ENCODE measurements at places on chromosomes 4 and X.
A peak's percentile ranks its signal among the peaks of the same experiment; 100 is the strongest.

DNA sequence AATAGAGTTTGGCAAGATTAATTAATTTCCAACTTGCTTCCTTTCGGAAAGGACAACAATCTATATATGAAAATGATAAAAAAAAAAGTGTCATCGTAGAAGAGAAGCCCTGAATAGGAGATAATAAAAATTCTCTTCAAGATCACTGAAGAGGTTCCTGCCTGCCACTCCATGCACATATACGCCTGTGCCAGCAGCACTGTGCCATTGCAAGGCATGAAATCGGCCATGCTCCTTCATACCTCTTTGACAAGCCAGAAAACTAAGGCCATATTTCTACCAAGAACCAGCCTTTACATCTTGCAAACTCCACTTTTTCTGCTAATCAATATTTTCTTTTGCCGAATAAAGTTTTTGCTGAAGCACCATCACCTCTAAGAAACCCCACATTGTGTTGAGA, 365.5 kb downstream of the CXXC4 start:
- no peak for DNase-seq

DNA sequence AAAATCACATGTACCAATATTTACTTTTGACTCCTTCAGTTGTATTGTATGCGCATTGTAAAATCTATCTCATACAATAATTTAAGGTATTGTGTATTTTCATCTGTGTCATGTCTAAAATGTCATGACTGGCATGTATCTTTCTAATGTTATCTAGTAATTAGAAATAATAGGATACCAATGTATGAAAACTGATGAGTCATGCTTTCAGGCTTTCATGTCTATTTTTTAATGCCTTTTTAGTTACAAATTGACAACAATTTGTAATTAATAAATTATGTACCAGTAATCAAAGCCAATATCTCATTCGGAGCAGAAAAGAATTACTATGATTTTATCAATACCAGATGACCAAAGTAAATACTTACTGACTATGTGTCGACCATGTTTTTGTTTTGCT, 107.7 kb downstream of the GALNTL6 start:
- no peak for DNase-seq

DNA sequence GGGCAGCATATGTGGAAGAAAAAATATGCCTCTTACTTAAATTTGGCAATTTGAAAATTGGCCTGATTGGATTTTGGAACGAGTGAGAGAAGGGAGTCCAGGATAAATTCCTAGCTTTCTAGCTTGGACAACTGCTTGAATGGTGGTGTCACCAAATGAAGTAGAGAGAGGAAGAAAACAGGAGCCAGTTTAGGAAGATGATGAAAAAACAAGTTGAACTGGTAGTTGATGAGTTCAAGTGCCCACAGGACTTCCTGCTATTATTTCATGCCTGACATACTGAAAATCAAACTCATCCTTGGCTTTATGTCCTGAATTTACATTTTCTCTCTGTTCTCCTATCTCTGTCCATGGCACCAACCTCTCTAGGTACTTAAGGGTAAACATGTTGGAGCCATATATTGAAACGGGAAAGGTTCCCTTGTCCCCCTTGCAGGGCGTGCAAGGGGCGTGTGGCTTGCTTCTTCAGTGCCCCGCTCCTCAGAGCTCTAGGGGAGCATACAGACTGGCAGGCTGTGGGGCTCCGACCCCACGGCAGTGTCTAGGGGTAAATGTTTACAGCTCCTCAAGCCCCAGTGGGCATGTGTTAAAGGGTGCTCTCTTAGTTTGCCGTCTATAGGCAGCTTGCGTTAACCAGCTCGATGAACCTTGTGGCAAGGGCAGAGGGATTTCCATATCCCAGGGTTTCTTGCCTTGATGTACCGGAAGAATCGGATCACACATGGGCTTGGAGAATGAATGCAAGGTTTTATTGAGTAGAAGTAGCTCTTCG, 250.7 kb upstream of the PGRMC2 start:
- DNase-seq, result no peak

GRCh38 chr4:182765987-182766856, 151.0 kb downstream of the DCTD start:
- DNase-seq, result no peak

DNA sequence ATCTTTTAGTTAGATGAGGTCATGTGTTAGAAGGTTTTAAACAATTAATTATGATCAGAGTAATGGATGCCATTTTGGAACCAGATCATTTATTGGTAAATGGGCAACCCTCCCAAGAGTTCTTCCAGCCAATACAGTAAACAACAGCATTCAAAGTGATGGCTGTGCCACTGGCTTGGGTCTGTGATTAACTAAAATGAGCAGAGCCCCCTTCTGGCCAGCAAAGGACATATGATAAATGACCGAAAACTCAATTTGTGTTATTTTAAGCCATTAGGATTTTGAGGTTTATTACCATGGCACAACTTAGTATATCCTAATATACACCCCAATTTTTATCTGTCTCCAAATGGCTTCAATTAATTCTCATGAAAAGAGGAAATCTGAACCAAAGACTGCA, 90.8 kb upstream of the NPFFR2 start:
- no peak for DNase-seq

DNA sequence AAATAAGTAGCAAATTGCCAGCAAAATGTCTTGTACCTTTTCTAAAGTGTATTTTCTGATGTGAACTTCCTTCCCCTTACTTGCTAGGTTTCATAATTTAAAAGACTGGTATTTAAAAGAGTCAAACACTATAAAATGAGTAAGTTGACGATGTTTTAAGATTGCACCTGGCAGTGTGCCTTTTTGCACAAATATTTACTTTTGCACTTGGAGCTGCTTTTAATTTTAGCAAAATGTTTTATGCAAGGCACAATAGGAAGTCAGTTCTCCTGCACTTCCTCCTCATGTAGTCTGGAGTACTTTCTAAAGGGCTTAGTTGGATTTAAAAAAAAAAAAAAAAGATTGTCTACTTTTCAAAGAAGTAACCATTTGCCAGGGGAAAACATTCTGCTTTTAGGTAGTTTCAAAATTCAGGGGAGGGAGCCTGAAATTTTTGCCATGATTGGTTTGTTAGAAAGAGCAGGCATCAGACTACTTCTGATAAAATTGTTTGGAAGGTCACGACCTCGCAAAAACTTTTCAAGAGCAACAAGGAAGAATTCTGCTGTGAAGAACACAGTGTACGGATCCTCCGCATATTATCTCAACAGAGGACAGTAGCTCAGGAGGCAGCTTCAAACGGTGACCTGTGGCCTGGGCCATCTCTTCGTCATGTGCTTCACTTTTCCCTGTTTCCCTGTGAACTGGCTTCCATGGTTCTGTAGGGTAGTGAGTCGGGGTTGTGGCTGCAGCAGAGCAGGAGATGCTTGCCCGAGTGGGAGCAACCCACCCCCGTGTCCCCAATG, 66.1 kb downstream of the CDS1 start:
- no peak for DNase-seq

- no peak for DNase-seq
Observed at GRCh38 chr4:136967069-136967468, 565.2 kb downstream of the PCDH18 start.

DNA sequence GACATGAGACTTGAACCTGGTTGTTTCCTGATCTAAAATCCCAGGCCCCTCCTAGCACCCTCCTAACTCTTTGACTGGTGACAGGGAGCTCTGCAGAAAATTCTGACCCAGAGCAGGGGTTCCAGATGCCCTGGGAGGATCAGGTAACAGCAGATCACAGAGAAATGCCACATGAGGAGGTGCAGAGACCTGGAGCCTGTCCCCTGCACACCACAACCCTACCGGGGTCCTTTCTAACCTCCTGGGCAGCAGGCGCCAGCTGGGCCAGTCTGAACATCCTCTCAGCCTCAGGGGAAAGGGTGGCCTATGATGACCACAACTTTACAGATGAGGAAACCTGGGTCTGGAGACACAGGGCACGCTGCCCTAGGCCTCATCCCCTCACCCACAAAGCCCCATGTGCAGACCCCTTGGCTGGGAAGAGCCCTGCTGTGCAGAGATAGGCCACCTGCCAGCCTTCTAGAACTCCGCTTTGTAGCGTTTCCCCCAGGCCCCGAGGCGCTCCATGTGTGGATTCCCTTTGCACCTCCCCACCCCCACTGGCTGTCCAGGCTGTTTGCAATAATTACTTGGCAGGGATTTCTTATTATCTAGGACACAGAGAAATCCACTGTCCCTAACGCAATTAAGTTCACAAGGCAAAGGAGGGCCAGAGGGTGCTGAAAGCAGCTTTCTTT, 36.5 kb downstream of the WDR1 start:
- no peak for DNase-seq

GRCh38 chr4:150211799-150212445, 133.7 kb downstream of the DCLK2 start:
- DNase-seq, result no peak

GRCh38 chrX:118904664-118905063, 69.8 kb upstream of the LONRF3 start:
- DNase-seq, result no peak

GRCh38 chr4:128283071-128283470, 4.5 kb downstream of the PGRMC2 start:
- no peak for DNase-seq

- no peak for DNase-seq
Observed at GRCh38 chr4:73252001-73252400, 6.6 kb downstream of the ANKRD17 start.

GRCh38 chrX:21438792-21439191, 64.6 kb downstream of the CNKSR2 start:
- DNase-seq, result peak; percentile 50

- DNase-seq, result no peak
Observed at GRCh38 chr4:102598762-102599374, 97.7 kb downstream of the NFKB1 start.

DNA sequence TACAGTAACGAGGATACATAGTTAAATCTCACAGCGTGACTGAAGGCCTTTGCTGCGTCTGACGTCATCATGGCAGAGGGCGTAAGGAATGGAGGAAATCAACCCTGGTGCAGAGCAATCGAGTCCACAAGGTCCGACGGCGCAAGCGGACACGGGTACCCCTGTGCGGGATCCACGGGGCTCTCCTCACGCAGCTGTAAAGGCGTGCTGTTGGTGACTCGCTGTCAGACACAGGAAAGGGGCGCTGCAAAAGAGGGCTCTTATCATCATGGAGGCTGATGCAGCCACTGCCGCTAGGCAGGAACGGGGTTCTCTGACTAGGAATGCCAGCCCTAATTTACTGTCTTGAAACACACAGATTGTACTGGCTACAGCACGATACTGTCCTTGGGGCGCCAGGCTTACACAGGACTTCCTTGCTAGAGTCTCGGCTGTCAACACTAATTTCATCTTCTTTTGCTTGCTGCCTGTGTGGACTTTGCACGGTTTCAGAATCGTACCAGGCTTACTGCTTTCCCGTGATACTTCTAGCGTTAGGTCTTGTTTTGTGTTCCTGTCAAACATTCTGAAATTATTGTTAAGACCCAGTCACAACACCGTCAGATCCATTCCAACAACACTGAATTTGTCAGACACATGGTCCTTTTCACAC, 13.6 kb downstream of the RNF212 start:
- DNase-seq, result no peak

- peak; percentile 63 for DNase-seq
Observed at GRCh38 chrX:12610079-12610478, 181.1 kb upstream of the PRPS2 start.

GRCh38 chr4:95165926-95166524, 382.7 kb downstream of the UNC5C start:
- no peak for DNase-seq

All from SIG-M5 (cell line).